SHP77 treated with DMSO at 0.1 percent for 48 hours (cell line): ENCODE measurements at places on chromosomes 13 and 19.

GRCh38 chr19:38361633-38362075 is 12.7 kb upstream of the PSMD8 start:
- DNase-seq = peak; percentile 79

DNA sequence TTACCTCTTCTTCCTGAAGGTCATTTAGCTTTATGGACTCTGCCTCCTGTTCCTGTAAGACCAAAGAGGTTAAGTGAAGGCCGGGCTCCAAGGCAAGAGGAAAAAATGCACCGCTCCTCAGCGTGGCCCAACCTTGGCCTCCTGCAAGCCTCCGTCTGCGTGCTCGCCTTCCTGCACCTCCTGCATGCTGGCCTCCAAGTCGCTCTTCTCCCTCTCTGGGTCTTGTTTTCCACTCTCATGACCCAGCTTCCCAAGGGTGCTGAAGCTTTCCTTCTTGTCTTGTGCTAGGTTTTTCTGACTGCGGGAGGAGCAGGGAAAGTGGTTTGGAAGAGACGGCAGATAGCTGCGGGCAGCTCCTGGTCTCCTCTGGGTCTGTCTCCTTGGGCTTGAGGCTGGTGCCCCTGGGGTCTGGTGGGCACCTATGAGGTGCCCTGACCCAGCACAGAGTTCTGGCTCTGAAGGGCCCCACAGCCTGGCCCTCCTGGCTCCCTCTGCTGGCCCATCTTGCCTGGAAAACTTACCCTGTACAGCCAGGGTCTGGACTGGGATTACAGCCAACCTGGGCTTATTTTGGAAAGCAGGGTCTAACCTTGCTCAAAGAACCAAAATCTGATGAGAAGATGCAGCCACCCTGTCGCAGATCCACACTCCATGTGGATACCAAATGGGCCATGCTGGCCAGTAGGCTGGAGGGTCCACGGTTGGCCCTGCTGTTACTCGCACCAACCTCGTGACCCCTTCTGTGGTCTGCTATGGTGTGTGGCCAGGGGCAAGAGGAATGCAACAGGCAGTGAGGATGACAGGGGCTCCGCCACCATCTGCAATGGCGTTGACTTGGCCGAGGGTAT is 5.2 kb downstream of the C13orf46 start:
- no peak for DNase-seq

- DNase-seq = no peak
Observed at GRCh38 chr19:38713227-38713649, 31.0 kb downstream of the CAPN12 start.

- peak; percentile 39 for DNase-seq
Observed at GRCh38 chr13:48542581-48543341, 9.9 kb upstream of the RCBTB2 start.

DNA sequence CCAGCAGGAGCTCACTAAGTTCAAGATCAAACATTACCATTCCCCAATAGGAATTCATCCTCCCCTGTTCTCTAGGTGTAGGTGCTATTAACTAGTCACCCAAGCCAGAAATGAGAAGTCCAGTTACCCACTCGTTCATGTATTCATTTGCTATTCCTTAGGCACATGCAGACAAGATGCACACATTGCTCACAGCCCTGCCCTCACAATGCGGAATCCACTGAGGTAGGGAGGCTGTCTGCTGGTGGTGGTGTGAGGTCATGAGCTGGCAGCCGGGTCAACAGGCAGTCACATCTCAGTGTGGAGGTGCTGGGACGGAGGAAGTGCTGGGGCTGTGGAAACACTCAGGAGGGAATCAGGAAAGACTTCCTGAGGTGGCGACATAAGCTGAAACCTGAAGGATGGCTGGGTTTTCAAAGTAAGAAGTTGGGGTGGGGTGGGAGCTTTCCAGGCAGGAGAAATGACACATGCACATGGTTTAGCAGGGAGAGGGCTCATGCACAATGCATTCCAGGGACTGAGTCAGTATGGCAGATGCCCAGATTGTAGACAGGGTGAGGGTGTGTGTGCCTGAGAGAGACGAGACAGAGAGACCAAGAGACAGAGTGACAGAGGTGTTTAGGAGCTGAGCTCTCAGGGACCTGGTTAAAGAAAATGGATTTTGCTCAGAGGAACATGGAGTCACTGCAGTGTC is 117.6 kb downstream of the USP12 start:
- DNase-seq = no peak

- no peak for DNase-seq
Observed at GRCh38 chr19:29685326-29685725, 20.1 kb downstream of the PLEKHF1 start.

DNA sequence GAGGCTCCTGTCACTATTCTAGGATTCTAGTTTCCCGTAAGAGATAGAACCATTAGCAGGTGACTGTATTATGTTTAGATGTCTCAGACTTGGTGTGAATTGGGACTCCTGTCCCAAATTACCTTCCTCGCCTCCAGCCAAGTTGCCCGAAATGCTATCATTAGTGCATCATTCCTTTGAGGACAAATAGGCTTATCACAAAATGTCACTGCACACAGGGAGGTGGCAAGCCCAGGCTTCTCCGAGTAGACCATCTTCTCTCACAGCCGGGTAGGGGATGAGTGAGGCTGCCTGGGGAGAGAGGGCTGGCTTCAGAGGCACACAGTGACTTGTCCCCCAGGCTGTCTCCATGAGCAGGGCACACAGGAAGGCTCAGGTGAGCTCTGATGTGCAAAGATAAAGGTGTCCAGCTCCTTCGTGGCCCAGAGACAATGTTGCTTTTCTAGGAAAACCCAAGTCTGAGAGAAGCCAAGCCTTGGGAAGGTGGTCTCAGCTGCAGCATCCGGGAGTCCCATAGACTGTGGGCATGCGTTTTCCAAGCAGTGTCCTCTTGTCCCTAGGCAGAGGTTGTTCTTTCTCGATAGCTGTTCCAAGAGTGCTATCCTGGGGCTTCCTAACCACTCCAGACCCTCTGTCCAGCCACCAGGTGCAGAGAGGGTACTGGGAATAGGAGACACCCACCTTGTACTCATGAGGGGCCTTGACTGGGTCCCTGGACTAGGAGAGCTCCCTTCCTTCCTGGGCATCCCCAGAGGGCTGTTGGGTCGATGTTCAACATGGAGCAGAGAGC is 163.1 kb upstream of the TSHZ3 start:
- DNase-seq = no peak
